Endothelial cell (in vitro differentiated cells): ENCODE measurements at places on chromosomes 1 and 21. TPM values are rescaled to one million over a fixed set of nuclear protein-coding genes. Genes with fewer than 3 reads are reported as not detected.

GRCh38 chr1:207221934-207222351 lies 99.5 kb upstream of the CD55 start:
- DNase-seq, result no peak

- DNase-seq, result no peak
Observed at GRCh38 chr1:160637821-160638539, 8.9 kb downstream of the SLAMF1 start.

DNA sequence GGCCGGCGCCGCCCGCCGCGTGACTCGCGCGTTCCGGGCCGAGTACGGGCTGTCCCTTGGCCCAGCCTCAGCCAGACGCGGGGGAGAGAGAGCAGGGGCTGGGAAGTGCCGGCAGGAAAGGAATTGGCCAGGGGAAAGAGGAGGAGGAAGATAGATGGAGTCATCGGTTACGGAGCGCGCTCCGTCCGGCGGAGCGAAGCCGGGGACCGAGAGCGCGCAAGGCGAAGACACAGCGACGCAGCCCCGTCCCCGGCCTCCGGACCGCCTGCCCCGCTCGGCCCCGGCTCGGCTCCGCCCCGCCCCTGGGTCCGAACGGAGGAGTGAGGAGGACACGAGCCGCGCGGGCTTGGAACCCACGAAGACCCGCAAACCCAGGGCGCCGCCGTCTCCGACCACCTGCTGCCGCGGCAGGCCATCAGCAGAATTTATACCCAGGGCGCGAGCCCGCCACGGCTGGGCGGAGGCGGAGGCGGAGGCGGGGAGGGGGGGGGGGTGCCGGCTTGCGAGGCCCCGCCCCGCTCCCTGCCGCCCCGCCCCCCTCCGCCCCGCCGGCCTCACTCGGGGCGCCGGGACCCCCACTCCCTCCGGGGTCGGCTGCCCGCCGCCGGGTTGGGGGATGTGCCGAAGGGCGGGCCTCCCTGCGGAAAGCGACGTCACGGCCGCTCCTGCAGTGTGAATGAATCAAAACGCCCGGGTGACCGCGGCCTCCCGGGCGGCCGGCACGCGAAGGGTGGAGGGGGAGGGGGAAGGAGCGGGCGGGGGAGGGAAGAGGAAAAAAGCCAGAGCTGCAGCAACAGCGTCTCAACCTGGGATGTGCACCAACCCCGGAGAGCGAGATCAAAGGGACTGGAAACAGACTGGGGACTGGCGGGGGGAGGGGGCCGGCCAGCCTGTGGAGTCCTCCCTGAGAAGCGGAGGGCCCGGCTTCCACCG lies at the start of gene LHX4:
TSS of gene LHX4 (plus strand) at position 782 of the 933 bp plus-strand sequence. CDS start 266 bp downstream, outside the sequence.
- DNase-seq, result peak; percentile 51

DNA sequence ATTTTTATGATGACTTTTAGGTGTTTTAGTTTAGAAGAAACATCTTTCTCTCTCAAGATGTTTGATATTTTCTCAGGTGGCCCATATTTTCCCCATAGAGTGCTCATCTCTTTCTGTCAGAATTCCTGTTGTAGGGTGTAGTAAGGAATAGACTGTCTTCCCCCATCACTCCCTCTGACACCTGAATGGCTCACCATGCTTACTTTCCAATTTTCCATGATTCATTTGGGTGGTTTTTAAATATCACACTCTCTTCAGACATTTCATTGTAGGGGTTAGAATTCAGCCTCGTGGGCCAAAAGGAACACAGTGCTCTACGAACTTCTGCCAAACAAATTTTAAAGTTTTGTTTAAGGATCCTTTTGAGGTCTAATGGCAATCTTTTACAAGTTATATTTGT lies 24.0 kb downstream of the GIPC2 start:
- DNase-seq, result no peak

DNA sequence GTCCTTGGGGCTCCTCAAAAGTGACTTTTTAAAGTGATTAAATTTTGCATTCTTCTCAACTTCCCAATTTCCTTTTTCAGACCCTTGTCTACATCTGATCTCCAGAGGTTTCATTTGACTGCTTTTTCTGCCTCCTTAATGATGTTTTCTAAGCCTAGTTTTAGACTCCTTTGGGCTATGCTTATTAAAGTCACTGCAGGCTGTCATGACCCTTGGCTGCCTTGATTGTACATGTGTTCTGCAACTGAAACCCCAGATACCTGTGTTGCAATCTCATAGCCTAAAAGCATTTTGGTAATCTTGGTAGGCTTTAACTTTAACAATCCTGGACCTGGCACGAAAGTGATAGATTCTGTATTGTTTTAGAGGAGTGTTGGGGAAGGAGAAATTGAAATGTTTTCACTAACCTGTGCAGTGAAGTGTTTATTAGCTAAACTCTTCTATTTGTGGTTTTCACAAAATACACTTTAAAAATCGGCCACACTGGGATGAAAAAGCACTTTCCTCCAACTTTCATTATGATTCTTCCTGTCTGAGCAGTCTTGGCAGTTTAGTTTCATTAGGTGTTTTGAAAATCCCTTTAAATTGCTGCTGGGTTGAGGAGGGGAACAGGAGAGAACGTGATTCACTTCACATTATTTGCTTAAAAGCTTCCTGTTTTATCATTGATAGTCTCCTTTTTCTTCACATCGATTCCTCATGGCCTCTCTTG lies 4.9 kb downstream of the MACO1 start:
- DNase-seq, result no peak

Gene INSRR
- total RNA-seq, result not detected

Gene CHIT1
- total RNA-seq, result not detected

Gene PEAR1
- total RNA-seq, result 50.7 TPM

Gene GBP3
- total RNA-seq, result 0.36 TPM
